ENCODE measurements at places on chromosomes 7 and 10. TPM values are rescaled to one million over a fixed set of nuclear protein-coding genes. Genes with fewer than 3 reads are reported as not detected.
A peak's percentile ranks its signal among the peaks of the same experiment; 100 is the strongest.

GRCh38 chr7:23600236-23600635 lies 3.1 kb downstream of the CCDC126 start:
- no peak for DNase-seq

The MALRD1 gene
- 8.1 TPM for total RNA-seq

- DNase-seq = no peak
Measured at GRCh38 chr7:30155481-30155880, 20.7 kb downstream of the MTURN start.

- DNase-seq = no peak
Measured at GRCh38 chr7:106520962-106521514, 139.9 kb downstream of the CCDC71L start.

- no peak for DNase-seq
Measured at GRCh38 chr10:85222300-85222699, 893.9 kb downstream of the CCSER2 start.

DNA sequence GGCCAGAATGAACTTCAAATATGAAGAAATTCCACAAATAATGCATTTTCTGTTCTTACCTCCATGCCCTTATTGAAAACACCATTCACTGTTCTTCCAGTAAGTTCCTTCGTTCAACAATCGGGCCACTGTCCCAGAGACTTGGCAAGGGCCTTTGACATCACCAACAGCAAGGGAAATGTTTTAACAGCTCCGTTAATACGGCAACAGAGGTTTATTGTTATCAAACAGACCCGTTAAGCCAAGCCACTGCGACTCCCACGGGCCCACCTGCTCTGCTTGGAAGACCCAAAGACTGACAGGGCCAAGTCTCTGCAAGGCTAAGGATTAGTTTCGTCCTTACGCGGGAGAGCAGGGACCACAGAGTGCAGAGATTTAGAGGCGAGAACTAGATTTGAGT lies 43.4 kb upstream of the LYZL1 start:
- no peak for DNase-seq

The TMEM60 gene
- 21.1 TPM for total RNA-seq

The OGDHL gene
- 0.58 TPM for total RNA-seq

DNA sequence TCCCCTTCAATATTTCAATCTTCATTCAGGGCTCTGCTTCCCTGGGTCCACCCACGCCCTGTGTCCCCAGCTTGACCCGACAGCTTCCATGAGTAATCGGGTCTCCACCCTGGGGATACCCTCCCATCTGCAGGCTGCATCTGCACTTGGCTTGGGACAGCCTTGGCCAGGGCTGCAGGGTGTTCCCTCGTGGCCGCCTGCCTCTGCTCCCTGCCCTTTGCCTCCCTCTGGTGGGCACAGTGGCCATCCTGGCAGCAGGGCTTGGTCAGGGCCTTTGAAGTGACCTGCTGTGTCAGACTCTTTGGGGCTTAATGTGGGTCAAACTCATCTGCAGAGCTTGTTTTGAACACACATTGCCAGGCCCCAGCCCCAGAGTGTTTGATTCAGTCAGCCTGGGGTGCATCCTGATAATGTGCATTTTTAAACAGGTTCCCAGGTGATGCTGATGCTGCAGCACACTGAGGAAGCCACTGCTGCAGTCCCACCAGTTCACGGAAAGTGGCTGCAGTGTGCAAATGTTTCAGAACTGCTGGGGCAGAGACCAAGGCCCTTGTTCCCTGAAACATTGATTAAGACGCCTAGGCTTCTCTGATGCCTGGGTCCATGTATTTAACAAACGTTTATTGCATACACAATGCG lies 80.7 kb upstream of the SEC61G start:
- peak; percentile 88 for DNase-seq

GRCh38 chr10:2128991-2129390 lies 391.7 kb upstream of the ADARB2 start:
- no peak for DNase-seq

DNA sequence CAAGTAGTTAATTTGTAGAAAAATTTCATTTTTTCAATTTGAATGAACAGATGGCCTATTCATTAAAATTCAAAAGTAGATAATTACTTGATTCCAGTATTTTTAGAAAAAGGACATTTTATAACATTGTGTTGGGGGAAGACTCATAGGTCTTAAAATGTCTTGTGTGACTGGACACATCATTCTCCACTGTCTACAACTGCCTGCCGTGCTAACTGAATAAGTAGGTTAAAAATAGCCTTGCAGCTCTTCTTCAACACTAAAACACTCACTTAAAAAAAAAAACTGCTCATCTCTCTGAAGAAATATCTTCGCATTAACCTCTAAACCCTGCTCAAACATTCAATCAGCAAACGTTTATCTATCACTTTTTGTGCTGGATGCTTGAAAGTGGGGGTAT lies 253.8 kb downstream of the CSTF2T start:
- no peak for DNase-seq

- no peak for DNase-seq
Measured at GRCh38 chr7:26995666-26996065, 100.1 kb downstream of the HOXA1 start.

- no peak for DNase-seq
Measured at GRCh38 chr10:88804083-88804812, 1.7 kb downstream of the LIPM start.

GRCh38 chr10:126073606-126074005 lies 177.2 kb downstream of the FANK1 start:
- no peak for DNase-seq

DNA sequence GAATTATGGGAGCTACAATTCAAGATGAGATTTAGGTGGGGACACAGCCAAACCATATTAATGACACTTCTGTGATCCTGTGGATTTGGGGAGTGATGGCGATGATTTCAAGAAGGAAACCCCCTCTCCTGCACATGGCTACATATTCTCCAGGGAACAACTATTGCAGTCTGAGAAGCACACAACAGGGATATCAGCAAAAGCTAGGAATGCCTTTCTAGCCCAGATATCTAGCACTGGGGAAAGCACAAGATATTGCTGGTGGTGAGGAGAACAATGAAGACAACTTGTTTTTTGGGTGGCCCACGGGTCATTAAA lies 24.3 kb downstream of the EPDR1 start:
- no peak for DNase-seq

- DNase-seq = no peak
Measured at GRCh38 chr10:126080879-126081411, 184.6 kb downstream of the FANK1 start.

DNA sequence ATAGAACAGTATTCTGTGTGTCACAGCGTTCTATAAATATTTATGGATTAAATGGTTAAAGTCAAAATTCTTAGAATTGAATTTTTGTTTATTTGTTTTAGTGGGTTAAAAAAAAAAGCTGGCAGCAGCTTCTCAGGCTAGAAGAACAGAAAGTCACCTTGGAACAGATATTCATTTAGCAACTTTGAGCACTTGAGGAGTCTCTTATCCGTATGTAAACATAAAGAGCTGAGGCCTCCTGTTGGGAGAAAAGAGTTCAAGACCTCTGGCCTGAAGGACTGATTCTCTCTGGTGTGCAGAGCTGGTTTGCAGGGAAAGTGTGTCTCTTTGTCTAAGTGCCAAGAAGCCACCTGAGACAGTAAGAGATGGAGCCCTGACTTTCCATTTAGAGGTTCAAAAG lies 109.9 kb downstream of the HERPUD2 start:
- no peak for DNase-seq

DNA sequence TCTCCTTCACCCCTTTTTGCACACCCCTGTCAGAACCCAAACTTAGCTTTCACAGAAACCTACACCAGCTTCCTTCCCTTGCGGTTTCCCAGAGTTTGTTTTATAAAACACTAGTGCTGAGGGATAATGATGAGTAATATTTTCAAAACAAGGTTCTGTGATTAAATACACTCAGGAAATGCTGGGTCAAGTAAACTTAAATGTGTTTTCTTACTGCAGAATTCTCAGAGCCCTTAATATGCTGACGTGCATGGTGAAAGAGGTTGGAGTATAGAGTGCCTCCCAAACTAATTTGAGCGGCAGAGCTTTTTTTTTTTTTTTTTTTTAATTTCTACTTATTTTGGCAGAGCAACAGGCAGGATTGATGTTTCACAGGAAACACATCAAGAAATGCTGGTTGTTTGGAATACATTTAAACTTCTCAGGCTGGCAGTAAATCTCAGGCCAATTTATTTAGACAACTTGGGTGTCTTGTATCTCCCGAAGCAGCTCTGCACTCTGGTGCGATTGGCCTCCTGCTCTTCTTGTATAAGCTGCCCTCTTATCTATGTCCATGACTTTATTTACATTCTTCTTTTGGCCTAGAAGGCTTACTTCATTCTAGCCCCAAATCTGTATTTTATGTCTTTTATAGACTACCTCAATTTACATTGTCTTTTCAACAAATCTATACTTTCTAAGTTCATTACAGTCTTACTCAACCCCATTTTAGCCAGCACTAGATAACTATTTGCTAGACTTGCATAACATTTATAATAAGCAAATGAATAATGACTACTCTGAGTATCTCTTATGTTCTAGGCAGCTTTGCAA lies 165.4 kb downstream of the BMPER start:
- DNase-seq = no peak

GRCh38 chr7:66016131-66016461 lies 34.1 kb upstream of the GUSB start:
- DNase-seq = no peak

DNA sequence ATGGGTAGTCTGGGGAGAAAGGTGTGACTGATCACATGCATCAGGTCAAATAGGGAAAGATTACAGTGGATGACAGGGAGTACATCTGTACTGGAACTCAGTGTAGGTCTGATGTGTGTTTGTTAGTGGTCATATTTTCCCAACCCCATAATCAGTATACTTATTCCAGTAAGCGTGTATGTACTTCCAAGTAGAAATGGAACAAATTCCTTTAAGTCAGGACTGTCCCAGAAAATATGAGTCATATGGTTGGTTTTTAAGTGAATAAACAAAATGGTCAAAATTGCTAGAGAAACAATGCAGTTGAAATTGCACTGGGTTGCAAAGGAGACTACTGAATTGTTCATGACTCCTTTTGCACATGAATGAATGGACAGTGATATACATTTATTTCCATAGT lies 118.8 kb upstream of the MYO3A start:
- DNase-seq = no peak

DNA sequence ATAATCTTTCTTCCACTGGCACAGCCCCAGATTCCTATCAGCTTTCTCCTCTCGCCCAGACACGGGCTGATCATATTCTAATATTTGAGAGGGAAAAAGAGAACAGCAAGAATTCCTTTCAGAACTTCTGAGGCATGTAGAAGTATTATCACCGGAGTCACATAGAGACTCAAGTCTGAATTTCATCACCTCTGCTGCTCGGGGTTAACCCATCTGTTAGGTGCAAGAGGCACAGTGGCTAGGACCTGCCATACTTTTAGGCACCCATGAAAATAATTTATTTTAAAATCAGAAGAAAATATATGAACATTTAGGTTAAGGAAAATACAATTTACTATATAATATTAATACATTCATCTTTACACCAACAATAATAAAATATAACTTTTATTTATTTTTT lies 21.0 kb downstream of the PANK1 start:
- DNase-seq = no peak

The ZNF804B gene
- total RNA-seq = not detected

The STAG3 gene
- 3.7 TPM for total RNA-seq

The PTPRZ1 gene
- total RNA-seq = 0.84 TPM

The ADRB1 gene
- total RNA-seq = 15.4 TPM

GRCh38 chr10:129631006-129631405 lies 164.0 kb downstream of the MGMT start:
- no peak for DNase-seq

- DNase-seq = no peak
Measured at GRCh38 chr7:158811461-158811860, 17.8 kb downstream of the ESYT2 start.

- DNase-seq = no peak
Measured at GRCh38 chr7:2824678-2825461, 19.2 kb downstream of the GNA12 start.

The CALY gene
- total RNA-seq = not detected

The DLX5 gene
- total RNA-seq = not detected

DNA sequence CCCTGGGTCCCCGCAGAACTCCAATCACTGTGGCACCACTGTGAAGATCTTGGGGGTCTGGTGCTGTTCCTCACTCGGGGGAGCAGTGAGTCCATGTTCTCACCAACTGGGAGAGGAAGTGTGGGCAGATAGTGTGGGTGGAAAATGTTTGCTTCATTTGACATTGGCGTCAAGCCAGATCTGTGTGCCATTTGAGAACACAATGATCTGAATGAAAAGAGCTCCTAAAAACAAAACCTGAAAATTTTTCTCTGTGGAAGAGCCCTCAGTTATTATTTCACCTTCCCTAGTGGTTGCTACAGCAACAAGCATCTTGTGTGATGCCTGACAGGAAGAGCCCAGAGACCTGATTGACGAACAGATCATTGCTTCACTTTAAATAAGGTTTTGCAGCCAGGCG lies 125.6 kb downstream of the VIPR2 start:
- DNase-seq = no peak

DNA sequence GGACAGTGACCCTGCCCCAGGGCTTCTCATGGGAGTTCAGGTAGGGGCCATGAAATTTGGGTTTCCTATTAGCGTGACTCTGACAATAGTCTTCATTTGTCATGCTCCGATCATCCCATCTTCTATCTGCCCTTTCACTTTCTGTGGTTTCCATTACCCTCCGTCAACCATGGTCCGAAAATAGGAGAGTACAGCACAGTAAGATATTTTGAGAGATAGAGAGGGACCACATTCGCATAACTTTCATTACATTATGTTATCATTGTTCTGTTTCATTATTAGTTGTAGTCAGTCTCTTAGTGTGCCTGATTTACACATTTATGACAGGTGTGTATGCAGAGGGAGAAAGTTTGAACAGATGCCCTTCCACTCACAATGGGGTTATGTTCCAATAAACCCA lies 649.2 kb downstream of the SDK1 start:
- DNase-seq = no peak

DNA sequence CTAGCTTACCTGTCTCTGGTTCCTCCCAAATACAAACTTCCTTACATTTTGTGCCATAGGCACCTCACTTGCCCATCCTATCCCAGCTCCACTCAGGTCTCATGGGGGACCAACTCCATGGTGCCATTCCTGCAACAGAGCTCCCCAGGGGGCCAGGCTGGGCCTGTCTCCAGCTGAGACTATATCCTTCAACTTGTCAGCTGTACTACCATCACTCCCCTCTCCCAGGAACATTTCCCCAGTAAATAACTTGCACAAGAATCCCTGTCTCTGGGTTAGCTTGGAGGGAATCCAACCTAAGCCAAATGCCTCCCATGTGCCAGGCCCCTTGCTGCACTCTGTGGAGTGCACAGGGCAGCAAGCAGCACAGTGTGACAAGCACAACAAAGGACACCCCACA lies 33.2 kb downstream of the FRMPD2 start:
- DNase-seq = no peak

All from left lung (tissue), 14 donors.